ENCODE measurements at places on chromosomes 3 and 15.
A peak's percentile ranks its signal among the peaks of the same experiment; 100 is the strongest.

- peaks cover 12% of the 10 kb centered on the region for H3K36me3 ChIP-seq
- peaks cover 12% of the 10 kb centered on the region for H3K4me1 ChIP-seq
- H3K4me3 ChIP-seq, result no peak overlapping the region
- DNase-seq, result no peak
- H3K27me3 ChIP-seq, result no peaks in the 10 kb centered on the region
- no peak overlapping the region for H3K27ac ChIP-seq
These were observed 337.0 kb downstream of the KCNH8 start for GRCh38 chr3:19485267-19485666.

- H3K27ac ChIP-seq, result no peak overlapping the region
- H3K4me1 ChIP-seq, result peaks cover 27% of the 10 kb centered on the region
- no peak for DNase-seq
- H3K36me3 ChIP-seq, result peaks cover 13% of the 10 kb centered on the region
These were observed 63.5 kb downstream of the IGF1R start for GRCh38 chr15:98711810-98712209.

- H3K27ac ChIP-seq, result no peak overlapping the region
- H3K4me1 ChIP-seq, result no peaks in the 10 kb centered on the region
- DNase-seq, result no peak
- no peak overlapping the region for H3K4me3 ChIP-seq
- no peaks in the 10 kb centered on the region for H3K27me3 ChIP-seq
These were observed 673.4 kb upstream of the CBLB start for GRCh38 chr3:106542101-106542769.

DNA sequence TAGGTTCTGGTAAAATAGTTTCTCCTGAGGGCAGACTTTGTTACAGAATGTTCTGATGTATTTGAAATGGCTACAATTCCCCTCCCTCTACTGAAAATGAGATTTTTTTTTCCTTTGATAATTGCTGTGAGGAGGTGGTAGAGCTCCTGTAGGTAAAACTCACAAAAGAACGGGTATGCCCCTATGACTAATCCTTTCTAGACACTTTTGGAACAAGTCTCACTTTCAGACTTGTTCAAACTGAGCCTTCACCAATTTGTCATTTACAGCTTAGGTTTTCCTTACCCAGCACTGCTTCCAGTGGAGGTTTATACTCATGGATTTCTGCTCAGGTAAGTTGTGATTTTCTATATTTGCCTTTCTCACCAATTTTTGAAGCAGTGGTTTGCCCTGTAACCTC is 115.6 kb downstream of the NLGN1 start:
- DNase-seq, result no peak
- H3K27ac ChIP-seq, result no peak overlapping the region
- H3K36me3 ChIP-seq, result no peaks in the 10 kb centered on the region
- no peak overlapping the region for H3K4me3 ChIP-seq
- no peaks in the 10 kb centered on the region for H3K4me1 ChIP-seq

DNA sequence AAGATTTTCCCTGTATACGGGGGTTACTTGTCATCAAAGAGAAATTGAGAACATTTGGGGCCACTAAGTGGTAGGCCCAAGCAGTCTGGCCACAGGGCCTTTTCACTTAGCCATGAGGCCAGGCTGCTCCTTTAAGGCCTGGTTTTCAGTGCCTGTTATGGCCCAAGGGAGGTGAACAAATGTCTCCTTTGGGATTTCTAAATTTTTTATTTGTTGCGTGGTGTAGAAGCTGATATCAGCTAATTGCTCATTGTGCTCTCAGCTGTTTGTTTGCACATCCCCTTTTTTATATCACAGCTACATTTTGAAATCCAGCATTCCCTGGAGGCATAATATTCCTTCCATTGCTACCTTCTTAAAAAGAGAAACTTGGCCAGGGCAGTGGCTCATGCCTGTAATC is 48.5 kb downstream of the RLBP1 start:
- H3K4me3 ChIP-seq, result no peak overlapping the region
- no peaks in the 10 kb centered on the region for H3K27me3 ChIP-seq
- H3K36me3 ChIP-seq, result peaks cover 8% of the 10 kb centered on the region
- no peaks in the 10 kb centered on the region for H3K4me1 ChIP-seq
- no peak for DNase-seq

GRCh38 chr15:58923696-58924300 is 9.7 kb downstream of the SLTM start:
- no peak for DNase-seq
- peak overlapping the region; percentile 35 for H3K27ac ChIP-seq
- no peaks in the 10 kb centered on the region for H3K27me3 ChIP-seq

DNA sequence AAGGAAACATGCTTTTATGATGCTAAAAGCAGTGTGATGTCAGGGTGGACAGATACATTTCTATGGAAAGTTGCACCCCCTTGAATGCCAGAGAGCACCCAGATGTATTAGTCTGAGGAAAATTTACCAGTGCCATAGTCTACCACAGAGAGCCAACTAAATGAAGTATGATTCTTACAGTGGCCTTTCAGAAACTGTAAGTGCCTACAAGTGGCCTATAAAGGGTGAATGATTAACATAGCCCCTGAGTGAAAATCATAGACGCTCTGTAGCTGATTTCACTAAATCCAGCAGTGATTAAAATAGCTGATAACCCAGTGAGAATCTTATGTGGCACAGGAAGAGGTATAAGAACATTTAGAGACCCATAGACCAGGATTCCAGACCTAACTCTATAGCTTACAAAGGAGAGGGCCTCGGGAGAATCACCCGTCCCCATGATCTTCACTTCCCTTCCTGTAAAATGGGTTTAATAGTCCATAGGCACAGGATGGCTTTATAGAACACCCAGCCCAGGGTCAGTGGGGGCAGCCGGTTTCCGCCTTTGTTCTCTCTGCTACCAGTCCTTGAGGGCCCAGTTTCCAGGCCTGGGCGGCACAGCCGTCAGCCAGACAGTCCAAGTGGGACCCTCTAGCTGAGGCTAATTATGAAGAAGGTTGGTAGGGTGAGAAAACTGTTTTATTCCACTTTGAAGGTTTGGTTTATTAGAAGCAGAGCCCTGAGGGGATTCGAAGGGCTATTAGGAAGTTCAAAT is 35.5 kb upstream of the CACNA2D3 start:
- H3K27ac ChIP-seq, result no peak overlapping the region
- H3K36me3 ChIP-seq, result no peaks in the 10 kb centered on the region
- DNase-seq, result no peak
- H3K27me3 ChIP-seq, result peaks cover 7% of the 10 kb centered on the region
- no peaks in the 10 kb centered on the region for H3K4me1 ChIP-seq
